Hippocampal formation (tissue), 2 donors: ENCODE measurements at places on chromosomes 7 and 10.

DNA sequence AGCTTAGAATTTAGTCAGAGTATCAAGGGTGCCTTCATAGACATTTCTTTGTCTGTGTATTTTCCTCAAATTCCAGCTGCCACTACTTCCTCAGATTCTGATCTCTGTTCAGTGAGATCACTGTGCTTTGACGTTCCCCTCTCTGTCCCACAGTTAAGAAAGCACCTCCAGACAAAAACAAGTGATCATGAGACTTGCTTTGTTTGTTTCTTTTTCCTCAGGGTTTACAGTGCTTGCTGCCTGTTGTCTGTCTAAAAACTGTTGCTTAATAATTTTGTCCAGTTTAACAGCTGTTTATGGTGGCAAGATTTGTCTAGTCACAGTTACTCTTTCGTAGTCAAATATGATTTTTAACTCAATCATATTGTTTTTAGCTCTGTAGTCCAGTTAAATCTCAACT, 29.1 kb downstream of the TRUB1 start:
- no peak for DNase-seq

GRCh38 chr7:71871446-71871845, 540.7 kb downstream of the CALN1 start:
- no peak for DNase-seq

DNA sequence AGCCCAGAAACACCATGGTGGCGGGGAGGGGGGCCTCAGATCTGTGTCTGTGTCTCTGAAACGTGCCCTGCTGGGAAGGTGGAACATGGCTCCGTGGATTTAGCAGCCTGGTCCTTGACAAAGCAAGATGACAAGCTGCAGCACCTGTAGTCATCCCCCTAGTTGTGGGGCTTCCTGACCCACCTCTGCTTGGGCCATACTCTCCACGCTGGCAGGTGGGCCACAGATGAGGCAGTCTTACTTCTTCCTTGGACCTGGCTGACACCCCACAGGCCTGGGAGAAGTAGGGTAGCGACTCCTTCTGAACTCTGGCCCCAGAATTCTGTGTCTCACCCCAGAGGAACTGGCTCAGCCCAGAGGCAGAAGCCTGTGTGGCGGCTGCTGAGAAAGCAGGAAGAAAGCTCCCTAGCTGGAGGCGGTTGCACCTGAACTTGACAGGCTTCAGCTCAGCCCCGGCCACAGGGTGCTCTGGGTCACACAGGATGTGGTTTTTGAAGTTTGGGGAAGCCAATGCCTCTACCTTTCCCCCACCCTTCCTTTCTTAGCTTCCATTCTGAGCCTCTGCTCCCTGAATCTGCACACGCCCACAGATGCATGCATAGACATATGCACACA, 113.9 kb downstream of the ABLIM1 start:
- DNase-seq = no peak

DNA sequence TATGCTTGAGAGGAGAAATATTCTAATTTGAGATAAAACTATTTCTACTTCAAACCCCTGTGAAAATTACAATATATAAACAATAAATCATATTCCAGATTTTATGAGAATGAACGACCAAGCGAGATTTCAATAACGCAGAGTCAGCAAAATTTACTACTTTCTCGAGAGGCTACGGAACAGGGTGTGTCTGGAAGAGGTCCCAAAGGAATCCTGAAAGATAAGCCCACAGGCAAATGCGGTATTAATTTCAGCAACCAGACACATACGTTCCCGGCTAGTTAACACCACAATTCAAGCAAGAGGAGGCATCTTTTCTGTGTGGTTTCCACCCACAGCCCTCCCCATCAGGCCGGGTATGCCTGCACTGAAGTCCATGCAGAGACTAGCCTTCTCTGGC, 26.4 kb downstream of the BEND7 start:
- no peak for DNase-seq

- no peak for DNase-seq
These were observed 25.2 kb upstream of the BNIP3 start for GRCh38 chr10:132006966-132007365.

DNA sequence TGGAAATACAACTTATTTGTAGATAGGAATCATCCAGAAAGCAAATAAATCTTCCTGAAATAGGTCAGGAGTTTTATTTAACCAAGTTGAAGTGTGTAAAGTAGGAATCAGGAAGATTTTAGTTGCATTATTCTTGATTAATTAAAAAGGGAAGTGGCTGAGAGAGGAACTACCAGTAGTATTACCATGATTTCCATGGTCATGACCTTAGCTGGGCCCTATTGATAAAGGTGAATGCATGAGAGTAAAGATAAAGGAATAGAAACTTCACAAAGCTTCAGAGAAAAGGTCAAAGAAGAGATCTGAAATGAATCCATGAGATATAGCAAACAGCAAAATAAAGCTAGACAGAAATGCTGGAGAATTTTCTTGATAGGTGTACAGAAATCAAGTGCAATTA, 46.2 kb upstream of the DLX6 start:
- no peak for DNase-seq

DNA sequence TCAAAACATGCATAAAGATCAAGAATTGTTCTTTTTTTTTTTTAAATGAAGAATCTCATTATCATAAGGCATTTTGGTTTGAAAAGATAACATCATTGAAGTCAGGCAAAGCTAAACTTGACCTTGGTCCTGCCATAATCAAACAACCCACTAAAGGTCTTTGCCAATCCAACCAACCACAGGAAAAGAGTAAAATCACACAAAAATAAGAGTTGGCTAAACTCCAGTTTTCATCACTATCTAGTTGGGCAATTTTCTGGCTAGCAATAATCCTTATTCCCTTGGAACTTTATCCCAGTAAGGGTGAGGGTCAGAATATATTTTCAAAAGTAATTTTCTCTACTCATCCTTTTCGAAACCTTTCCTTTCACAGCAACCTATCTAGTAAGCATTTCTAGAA, 62.4 kb downstream of the HIBADH start:
- no peak for DNase-seq

DNA sequence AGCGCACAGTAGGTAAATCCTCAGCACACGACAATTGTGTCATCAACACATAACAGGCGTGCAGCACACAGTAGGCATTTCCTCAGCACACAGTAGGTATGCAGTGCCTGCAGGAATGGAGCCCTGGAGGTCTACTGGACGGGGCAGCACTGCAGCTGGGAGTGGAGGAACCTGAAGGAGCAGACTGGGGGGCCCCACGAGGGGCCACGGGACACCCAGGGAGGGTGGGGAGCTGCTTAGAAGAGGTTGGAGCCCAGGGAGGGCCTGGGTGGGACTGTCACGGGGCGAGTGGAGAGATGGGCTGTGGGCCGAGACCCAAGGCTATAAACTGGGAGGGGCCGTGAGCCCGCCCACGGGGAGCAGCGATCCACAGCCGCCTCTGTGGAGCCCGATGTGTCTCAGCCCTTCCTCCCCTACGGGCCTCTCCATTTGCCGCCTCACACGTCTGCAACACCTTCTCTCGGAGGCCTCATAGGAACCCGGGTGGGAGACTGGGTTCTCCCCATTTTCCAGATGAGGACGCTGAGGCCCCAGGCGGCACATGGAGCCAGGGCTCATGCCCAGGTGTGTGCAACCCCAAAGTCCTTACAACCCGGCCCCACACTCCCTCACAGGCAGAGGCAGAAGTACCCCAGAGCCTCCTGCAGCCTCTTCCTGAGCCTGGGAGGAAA, 101.5 kb downstream of the MICALL2 start:
- no peak for DNase-seq
